ENCODE measurements at places on chromosomes 5 and 9.

DNA sequence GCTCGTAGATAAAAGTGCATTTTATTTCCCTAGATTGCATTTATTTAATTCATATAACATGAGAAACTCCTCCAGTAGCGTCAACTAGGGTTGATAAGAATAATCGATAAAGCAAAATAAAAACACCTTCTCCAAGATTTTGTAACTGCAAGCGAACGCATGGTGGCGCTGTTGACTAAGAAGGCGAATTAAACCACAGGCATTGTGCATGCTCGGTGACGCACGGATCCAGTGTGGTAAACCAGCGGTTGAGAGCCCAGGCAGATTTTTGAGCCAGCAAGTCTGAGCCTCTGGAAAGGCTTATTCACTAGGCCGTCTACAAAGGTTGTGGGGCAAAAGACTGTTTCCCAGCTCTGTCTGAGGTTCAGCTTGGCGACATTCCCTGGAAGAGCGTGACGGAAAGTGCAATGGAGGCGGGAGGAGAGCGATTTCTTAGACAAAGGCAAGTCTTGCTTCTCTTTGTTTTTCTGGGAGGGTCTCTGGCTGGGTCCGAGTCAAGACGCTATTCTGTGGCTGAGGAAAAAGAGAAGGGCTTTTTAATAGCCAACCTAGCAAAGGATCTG lies at the start of gene PCDHB3:
PCDHB3 (plus strand) TSS at position 231 of the 563 bp plus-strand sequence; CDS start at position 408, 177 bp downstream.
- DNase-seq = no peak

- no peak for DNase-seq
Observed at GRCh38 chr5:173717959-173718358, 101.5 kb upstream of the BOD1 start.

DNA sequence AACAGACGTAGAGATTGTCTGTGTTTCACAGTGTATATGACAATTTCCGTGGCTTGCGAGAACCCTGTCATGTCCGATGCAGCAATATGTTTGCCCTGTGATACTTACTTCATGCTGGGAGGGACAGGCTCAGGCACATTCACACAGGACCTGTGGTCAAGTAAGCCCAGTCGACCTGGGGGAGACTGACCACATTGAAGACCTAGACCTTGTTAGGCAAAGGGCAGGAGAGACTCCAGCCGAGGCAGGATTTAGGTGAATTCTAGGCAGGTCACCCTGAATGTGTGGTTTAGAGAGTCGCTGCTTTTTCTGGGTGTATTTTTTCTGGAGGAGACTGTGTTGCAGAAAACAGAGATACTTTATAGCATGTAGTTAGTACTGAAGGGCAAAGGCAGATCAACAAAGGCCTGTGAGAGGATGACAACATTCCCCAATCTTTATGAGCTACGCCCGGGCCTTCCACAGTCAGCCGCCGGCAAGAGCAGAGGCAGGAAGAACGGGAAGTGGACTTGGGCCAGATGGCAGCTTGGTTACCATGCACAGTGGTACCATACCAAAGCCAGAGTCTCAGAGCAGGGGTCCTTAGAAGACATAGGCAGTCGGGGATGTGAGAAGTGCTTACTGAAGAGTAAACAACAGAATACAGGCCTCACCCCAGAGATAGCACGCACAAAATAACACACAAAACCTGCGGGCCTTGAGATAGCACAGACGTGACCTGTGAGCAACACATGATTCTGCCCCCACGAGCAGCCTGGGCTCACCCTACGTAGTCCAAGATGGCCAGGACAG lies 220.7 kb downstream of the CACNA1B start:
- DNase-seq = no peak

- DNase-seq = no peak
Observed at GRCh38 chr5:20959347-20959746, 971.3 kb upstream of the CDH18 start.

- DNase-seq = no peak
Observed at GRCh38 chr5:56185768-56186311, 47.3 kb downstream of the ANKRD55 start.

- peak; percentile 74 for DNase-seq
Observed at GRCh38 chr5:24492229-24492628, 152.5 kb downstream of the CDH10 start.

DNA sequence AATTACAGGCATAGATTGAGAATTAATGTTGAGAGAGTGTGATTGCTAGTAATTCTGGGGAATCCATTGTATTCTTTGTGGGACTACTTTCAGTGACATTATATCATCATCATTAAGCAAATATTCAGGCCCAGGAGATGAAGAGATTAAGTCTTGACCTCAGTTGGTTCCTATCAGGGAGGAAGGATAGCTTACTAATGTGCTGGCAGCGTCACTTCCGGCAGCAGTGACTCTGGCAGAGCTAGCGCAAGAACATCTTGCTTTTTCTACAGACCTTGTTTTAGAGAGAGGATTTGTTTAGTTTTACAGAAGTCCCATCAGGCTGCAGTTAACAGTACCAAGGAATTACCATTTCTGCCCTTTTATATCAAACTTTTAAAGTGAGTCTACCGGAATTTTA lies 20.3 kb downstream of the OSTF1 start:
- peak; percentile 50 for DNase-seq

Measured in trophoblast cell (in vitro differentiated cells and primary cell).